ENCODE measurements at places on chromosomes 5 and 9. TPM values are rescaled to one million over a fixed set of nuclear protein-coding genes. Genes with fewer than 3 reads are reported as not detected.

DNA sequence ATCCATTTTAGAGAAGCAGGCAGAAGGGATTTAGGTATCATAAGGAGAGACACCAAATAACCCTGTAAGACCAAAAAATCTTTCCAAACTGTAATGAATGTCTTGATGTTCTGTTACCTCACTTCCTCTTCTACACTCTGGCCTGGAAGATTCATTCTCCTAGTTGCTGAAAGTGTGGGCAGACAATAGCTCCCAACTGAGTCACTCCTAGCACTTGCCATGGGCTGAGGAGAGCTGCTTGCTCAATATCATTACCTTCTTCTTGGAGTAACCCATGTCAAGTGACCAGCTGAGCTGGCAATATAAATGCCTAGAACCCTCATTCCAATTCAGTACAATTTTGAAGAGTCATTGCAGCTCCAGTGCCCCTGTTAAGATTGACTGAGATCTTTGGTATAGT, 1985.5 kb upstream of the CDH6 start:
- no peak for DNase-seq
- H3K27me3 ChIP-seq = no peaks in the 10 kb centered on the region
- H3K4me3 ChIP-seq = no peak overlapping the region
- H3K36me3 ChIP-seq = no peaks in the 10 kb centered on the region
- no peaks in the 10 kb centered on the region for H3K4me1 ChIP-seq

- H3K4me1 ChIP-seq = no peaks in the 10 kb centered on the region
- no peak overlapping the region for H3K4me3 ChIP-seq
- no peak for DNase-seq
- H3K27me3 ChIP-seq = no peaks in the 10 kb centered on the region
These were observed 740.2 kb upstream of the ZNF608 start for GRCh38 chr5:125486634-125487033.

The LEAP2 gene
- total RNA-seq = 0.30 TPM

The ITK gene
- total RNA-seq = 289 TPM

The ABLIM3 gene
- total RNA-seq = not detected

The RASGRF2 gene
- total RNA-seq = 24.9 TPM

DNA sequence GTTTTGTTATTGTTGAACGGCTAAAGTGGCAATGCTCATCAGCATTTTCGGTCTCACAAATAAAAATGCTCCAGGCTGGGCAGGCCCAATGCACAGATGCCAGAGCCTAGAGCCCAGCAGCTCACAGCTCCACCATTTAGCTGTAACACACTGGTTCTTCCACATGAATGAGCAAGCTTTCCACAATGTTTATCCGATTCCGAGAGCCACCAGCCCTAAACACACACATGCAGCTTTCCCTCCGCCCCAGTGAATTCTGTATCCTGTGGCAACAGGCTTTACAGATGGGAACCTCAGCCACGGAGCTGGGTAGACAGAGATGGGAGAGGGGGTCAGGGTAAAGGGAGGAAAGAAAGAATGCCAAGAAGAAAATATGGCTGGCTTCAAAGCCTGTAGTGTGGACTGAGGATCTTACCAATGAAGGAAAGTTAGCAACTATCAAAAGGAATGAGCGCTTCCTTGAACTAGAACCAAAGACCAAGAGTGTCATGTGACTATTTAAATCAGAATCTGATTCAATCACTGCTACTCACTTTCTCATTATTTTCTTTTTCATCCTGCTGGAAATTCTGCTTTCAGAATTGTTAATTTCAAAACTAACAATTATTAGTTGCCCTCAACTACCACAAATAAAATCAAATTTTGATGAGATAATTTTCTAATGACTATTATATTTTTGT, 77.1 kb downstream of the MRPS27 start:
- H3K4me3 ChIP-seq = no peak overlapping the region
- no peaks in the 10 kb centered on the region for H3K36me3 ChIP-seq
- no peaks in the 10 kb centered on the region for H3K27me3 ChIP-seq
- no peak for DNase-seq
- no peaks in the 10 kb centered on the region for H3K4me1 ChIP-seq

- no peaks in the 10 kb centered on the region for H3K36me3 ChIP-seq
- DNase-seq = no peak
- peaks cover 4% of the 10 kb centered on the region for H3K4me1 ChIP-seq
- no peaks in the 10 kb centered on the region for H3K27me3 ChIP-seq
- no peak overlapping the region for H3K27ac ChIP-seq
These were observed 53.2 kb downstream of the MVB12B start for GRCh38 chr9:126379661-126380360.

The C9orf153 gene
- 1.0 TPM for total RNA-seq

The CLIC3 gene
- total RNA-seq = 2.8 TPM

DNA sequence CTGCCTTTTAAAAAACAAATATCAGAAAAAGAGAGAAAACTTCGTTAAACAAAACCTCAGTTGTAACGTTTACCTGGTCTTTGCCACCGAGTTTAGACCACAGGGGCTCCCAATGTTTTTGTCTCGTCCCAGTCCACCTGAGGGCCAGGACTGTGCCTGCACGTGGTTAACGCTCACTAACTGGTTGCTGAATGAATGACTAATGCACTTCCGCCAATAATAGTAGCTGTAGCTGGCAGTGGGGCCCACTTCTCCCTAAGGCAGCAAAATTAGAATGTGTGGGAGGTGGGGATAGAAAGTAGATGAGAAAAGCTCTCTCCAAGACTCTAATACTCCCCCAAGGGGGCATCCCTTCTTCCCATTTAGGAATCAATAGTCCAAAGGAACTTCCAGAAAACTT, 29.1 kb upstream of the MED27 start:
- DNase-seq = no peak

DNA sequence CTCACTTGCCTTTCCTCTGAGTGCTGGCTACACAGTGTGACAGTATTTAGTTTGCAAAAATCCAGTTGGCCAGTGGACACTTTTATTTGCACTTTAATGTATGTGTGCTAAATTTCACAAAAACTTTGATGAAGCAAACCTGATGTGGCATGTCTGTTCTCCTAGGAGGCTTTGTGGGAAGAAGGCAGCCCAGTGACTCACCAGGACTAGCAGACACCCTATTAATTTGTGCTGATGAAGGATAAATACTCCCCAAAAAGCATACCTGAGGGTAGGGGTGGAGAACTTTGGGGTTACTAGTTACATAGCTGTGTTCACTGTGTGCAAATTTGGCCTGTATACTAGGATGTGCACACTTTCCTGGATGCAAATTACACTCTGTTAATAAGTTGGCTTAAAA, 39.3 kb upstream of the IPPK start:
- H3K4me1 ChIP-seq = peaks cover 22% of the 10 kb centered on the region
- H3K36me3 ChIP-seq = peaks cover 18% of the 10 kb centered on the region
- no peak for DNase-seq
- no peak overlapping the region for H3K27ac ChIP-seq
- H3K4me3 ChIP-seq = no peak overlapping the region
- no peaks in the 10 kb centered on the region for H3K27me3 ChIP-seq

DNA sequence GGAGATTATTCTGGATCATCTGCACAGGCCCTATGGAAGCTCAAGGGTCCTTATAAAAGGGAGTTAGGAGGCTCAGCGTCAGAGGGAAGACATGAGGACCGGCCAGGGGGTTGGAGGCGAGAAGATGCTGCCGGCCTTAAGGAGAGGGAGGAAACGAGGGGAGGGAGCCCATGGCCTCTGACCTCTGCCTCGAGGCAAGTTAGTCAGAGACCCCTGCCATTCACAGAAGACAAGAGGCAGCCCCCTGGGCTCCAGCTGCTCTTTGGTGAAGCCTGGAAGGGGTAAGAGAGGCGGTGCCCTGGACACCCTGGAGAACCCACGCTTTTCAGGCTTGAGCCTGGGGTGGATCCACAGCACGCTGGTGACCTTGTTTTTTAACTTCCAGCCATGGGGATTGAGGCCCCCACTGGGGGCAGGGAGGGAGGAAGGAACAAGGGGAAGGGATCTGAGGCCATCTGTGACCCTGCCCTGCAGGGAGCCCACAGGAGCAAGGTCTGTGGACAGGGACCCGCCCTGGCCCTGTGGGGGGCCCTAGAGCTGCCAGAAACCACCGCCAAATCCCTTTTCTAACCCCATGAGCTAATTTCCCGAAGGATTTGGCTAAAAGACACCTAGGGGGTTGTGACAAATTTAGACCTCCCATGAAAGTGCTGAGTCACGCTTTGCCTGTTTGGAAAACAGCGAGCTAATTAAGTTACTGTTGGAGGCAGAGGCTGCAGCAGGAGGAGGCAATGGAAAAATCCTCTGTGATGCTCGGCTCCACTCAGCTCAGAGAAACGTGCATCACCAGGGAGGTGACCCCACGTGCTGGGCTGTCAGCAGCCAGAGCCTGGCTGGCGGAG, 49.7 kb downstream of the OLFM1 start:
- no peak overlapping the region for H3K4me3 ChIP-seq
- no peaks in the 10 kb centered on the region for H3K27me3 ChIP-seq
- DNase-seq = no peak
- no peak overlapping the region for H3K27ac ChIP-seq
- H3K4me1 ChIP-seq = no peaks in the 10 kb centered on the region

The SPATA31E1 gene
- not detected for total RNA-seq

The HRH2 gene
- 2.9 TPM for total RNA-seq

- H3K4me3 ChIP-seq = no peak overlapping the region
- no peaks in the 10 kb centered on the region for H3K36me3 ChIP-seq
- H3K27me3 ChIP-seq = no peaks in the 10 kb centered on the region
- H3K4me1 ChIP-seq = no peaks in the 10 kb centered on the region
- no peak for DNase-seq
These were observed 47.0 kb upstream of the MYO10 start for GRCh38 chr5:16983022-16983639.

The FRMD3 gene
- total RNA-seq = 1.0 TPM

GRCh38 chr5:11869203-11869602, 35.0 kb downstream of the CTNND2 start:
- H3K4me3 ChIP-seq = no peak overlapping the region
- no peak overlapping the region for H3K27ac ChIP-seq
- H3K27me3 ChIP-seq = no peaks in the 10 kb centered on the region

The MEF2C gene
- total RNA-seq = 0.87 TPM

- no peak overlapping the region for H3K4me3 ChIP-seq
- no peaks in the 10 kb centered on the region for H3K4me1 ChIP-seq
- peaks cover 9% of the 10 kb centered on the region for H3K27me3 ChIP-seq
- H3K27ac ChIP-seq = no peak overlapping the region
- H3K36me3 ChIP-seq = no peaks in the 10 kb centered on the region
These were observed 63.5 kb downstream of the DUSP1 start for GRCh38 chr5:172707285-172708182.
